ENCODE measurements at places on chromosomes 3 and 15.

DNA sequence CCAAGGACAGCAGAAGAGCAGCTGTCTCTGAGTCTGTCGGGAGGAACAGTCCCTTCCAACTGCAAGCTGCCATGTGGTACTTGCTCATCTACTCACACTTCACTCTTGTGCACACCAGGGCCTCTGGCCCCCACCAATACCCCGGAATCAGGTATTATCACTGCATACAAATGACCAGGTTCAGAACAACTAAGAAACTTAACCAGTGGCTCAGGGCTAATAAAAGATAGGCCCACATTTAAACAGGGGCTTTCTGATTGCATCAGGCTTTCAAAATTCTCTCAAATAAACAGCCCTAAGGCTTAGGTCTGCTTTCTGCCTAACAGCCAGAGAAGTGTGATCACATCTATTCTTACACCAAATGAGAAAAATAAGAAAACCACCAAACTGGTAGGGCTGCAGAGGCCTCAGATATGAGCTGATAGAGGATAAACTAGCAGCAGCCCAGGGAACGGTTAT is 20.7 kb downstream of the CCDC12 start:
- DNase-seq, result no peak

DNA sequence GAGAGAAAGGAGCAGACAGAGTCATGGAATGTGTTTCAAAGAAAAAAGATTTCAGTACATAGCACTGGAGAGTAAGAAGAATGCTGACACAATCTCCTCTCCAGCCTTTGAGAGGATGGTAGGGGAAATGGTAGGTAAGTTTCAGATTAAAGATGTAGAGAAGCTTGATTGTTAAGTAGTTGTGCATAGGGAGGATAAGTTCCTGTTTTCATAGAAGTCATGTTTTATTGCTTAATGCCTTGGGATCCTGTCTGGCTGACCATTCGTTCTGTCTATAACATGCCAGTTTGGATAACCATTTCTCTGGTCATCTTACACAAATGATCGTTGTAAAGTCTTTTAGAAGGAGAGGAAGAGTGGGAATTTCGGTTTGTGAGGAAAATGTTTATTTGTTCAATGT is 95.7 kb upstream of the IGSF10 start:
- no peak for DNase-seq

- no peak for DNase-seq
These were observed 107.5 kb upstream of the CHRM5 start for GRCh38 chr15:33860754-33861153.

DNA sequence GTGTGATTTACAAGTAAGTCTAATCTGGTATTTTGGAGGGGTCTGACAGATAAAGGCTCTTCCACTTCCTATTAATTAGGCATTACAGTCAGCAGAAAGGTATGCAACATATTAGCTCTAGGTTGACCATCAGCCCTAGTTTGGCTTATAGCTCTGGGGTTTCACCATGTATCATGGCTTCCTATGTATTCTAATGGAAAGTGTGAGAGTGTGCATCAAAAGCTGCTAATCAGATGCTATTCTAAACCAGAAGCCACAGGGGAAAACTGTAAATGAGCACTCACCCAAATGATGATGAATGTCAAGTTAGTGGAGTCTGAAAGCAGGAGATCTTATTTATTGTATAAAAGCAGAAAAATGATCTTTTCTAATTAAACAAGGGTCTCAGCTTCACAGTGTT is 149.2 kb upstream of the MITF start:
- DNase-seq, result no peak

GRCh38 chr3:181712226-181712552 is 464 bp downstream of the SOX2 start:
- DNase-seq, result no peak

DNA sequence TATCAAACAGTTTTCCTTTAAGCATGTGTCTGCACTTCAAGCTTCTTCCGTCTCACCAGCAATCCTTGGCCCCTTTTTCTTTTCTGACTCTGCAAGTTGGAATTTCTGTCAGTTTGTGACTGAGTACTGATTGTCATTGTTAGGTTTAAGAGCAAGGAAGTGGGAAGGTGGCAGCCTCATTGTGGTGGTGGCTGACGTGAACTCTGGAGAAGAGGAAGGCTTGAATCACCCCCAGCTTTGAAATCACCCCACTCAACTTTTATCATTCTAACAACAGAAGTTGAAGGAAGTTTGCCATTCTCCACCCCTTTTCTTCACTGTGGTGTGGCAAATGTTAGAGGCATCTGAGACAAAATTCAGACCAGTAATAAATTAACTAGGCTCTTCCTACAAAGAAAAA is 231.6 kb upstream of the AGTR1 start:
- no peak for DNase-seq

DNA sequence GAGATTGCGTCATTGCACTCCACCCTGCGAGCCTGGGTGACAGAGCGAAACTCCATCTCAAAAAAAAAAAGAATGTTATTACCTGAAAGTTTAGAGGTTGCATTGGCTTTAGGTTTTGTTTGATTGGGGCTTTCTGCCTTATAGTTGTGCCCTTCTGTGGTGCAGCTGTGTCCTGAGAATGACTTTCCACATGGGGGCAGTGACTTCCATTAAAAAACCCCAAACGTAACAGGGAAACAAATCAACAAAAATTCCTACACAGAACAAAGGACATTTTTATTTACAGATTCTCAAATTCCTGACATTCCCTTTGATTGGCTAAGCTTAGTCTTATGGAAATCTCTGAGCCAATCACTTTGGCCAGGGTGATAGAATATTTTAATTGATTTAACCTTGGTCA is 154.1 kb upstream of the GPR149 start:
- no peak for DNase-seq

DNA sequence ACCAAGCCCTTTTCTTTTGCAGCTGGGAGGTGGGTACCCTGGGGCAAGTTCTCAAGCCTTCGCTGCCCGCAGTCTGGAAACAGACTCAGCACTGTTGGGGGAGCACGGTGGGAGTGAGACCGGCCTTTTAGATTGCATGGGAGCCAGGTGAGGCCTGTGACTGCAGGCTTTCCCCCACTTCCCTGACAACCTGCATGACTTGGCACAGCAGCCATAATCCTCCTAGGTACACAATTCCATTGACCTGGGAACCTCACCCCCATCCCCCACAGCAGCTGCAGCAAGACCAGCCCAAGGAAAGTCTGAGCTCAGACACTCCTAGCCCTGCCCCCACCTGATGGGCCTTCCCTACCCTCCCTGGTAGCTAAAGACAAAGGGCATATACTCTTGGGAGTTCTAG is 52.2 kb upstream of the CCDC80 start:
- no peak for DNase-seq

- no peak for DNase-seq
These were observed 61.5 kb upstream of the FILIP1L start for GRCh38 chr3:100175637-100176280.

GRCh38 chr3:80010021-80010571 is 242.3 kb upstream of the ROBO1 start:
- no peak for DNase-seq

DNA sequence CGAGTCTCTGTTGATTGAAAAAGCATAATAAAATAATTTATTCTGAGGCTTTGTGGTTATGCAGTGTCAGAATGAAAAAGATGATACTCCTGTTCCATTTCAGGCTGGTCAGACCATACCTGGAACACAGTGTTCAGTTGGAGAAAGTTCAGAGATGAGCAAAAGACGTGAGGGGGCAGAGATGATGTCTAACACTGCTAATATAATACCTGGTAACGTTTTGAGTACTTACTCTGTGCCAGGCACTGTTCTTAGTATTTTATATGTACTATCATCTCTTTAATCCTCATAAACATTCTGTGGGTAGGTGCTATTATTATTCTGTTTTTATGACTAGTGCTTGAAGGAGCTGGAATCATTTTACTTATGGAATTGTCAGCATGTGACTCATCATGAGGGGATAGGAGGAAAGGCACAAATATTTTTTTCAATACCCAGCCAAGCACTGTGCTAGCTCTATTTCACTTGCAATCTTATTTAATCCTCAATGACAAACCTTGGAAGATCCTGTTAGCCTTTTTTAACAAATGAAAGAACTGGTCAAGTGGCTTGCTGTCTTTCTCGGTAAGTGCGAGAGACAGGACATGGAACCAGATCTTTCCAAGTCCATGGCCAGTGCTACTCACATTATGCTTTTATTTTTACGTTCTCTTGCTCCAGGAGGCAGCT is 31.8 kb downstream of the IQGAP1 start:
- no peak for DNase-seq

DNA sequence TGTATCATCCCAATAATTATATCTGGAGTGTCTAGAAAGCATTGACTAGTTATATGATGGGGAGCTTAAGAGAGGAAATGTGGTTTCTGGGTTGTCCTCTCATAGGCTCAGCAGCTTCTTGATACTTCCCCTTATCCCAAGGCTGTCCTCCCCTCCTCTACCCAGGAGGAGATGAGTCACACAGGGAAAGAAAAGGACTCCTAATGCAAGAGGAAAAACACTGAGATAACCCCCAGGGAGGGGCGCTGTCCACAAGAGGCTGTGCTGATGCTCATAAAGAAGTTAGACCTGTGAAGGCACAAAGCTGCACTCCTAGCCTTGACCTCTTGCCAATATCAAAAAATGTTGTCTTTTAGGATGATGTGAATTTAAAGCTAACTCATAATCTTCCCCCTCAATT is 28.8 kb upstream of the GYG1 start:
- DNase-seq, result no peak

- DNase-seq, result no peak
These were observed 6.6 kb upstream of the SCAP start for GRCh38 chr3:47482366-47482765.

- DNase-seq, result no peak
These were observed 74.5 kb upstream of the C15orf61 start for GRCh38 chr15:67446449-67446848.

DNA sequence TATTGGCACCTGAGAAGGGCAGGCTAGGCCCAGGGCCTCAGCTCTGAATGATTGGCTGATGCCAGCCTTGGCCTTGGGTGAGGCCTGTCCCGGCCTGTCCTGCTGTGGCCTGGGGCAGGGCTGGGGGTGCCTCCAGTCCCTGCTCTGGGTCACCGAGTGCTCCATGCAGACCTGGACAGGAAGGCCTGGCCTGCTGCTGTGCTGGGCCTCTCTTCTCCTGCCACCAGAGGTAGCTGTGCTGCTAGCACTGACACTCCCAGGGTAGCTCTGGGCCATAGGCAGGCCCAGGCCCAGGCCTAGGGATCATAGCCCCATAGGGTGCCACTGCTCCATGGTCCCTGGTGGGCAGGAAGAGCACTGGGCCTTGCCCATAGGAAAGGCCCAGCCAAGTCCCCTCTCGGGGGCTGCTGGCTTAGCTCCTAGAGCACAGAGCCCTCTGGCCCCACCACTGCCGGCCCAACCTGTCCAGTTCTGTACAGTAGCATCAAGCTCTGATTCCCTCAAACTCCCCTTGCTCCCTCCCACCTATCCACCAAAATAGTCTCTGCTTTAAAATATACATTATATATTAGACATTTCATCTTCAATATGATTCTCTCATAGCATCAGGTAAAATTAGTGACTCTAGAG is 18.2 kb downstream of the ABTB1 start:
- no peak for DNase-seq

DNA sequence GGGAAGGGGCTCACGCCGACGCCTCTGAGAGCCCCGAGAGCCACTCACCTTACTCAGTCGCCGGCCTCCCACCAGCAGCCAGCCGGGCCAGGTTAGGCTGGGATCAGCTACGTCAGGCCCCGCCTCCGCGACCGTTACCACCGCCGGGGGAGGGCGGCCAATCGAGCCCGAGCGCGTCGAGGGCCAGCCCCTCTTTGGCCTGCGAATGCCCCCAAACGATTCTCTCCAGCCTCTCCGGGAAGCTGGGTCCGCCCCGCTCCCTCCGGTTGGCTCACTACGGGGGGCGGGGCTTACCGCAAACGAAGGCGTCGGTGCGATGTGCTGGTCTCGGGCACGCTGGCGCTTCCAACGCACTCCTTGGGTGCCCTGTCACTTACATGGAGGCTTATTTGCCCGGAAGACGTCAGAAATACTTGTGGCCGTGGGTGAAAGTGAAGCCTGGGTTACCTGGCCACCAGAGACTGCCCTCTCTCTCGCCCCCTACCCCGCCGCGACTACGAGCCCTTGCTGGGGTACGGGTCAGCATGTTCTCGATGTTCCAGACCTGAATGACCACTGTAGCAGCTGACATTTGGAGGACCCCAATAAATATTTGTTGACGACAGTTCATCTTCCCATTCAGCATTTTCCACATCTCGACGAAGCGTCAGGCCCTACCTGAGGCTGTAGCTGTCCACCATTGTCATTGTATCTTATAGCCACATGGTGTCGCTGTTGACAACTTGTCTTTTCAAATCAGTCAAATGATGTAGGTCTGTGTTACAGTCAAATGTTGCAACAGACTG is at the start of gene CEP70:
TSS of gene CEP70 (minus strand) at position 111 of the 785 bp plus-strand sequence. CDS start 21,333 bp downstream, outside the sequence.
- DNase-seq, result peak; percentile 78

GRCh38 chr3:126510308-126510910 is 7.2 kb downstream of the UROC1 start:
- no peak for DNase-seq

DNA sequence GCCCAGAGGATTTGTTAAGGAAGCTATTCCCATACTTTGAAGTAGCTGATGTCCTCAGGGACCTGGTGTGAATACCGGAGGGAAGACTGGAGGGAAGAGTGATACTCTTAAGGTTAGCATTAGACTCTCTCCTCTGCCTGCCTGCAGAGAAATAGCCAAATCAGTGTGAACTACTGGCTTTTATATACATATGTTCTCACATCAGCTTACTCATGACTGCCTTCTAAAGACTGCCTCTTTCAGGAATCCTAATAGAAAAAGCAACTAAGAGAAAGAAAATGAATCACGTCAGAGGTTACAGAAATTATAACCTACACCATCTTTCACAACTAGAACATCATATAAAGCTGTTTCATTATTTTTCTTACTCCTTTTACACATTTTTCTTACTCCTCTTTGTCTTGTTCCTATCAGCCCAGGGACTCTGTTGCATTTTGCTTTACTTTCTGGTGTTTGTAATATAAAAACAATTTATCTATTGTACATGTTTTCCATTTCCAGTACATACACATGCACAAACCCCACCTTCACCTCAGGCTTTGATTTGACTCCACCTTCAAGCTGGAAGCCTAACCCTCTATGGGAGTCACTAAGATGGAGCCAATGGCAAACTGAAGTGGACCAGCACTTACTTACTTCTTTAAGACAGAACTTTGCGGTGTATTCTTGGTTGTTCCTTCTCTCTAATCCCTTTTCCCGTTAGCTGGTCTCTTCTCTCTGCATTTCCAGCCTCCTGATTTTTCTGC is 257.7 kb upstream of the UBE2E1 start:
- DNase-seq, result no peak

GRCh38 chr3:40187945-40188344 is 121.6 kb upstream of the EIF1B start:
- DNase-seq, result no peak

GRCh38 chr3:43759297-43759782 is 68.6 kb downstream of the ABHD5 start:
- no peak for DNase-seq

GRCh38 chr3:156477323-156477722 is 77.6 kb downstream of the SSR3 start:
- no peak for DNase-seq

GRCh38 chr3:123741041-123741511 is 143.1 kb downstream of the MYLK start:
- no peak for DNase-seq
